Foreskin keratinocyte (primary cell): ENCODE measurements at places on chromosomes 12 and 14. TPM values are rescaled to one million over a fixed set of nuclear protein-coding genes. Genes with fewer than 3 reads are reported as not detected.

DNA sequence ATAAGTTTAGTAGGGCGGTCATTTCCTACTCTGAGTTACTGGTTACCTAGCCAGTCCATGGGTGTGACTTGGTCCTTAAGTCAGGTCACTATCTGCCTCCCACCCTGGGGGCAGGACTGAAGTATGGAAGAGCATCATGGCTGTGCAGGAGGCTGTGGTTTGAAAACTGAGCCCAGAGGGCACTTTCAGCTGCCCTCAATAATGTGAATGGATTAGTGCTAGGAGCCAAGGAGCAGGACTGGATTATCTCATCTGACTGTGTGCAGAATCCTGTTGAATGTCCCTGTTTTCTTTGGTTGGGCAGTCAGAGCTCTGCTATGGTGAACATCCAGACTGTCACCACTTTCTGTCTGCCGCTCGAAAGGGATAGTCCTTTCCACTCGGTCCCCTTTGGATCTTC, 1.6 kb downstream of the ATXN7L3B start:
- no peak for DNase-seq

- DNase-seq = peak; percentile 11
Observed at GRCh38 chr14:54278665-54279295, 118.0 kb upstream of the CDKN3 start.

The AQP5 gene
- polyA plus RNA-seq = not detected in 2 replicates

DNA sequence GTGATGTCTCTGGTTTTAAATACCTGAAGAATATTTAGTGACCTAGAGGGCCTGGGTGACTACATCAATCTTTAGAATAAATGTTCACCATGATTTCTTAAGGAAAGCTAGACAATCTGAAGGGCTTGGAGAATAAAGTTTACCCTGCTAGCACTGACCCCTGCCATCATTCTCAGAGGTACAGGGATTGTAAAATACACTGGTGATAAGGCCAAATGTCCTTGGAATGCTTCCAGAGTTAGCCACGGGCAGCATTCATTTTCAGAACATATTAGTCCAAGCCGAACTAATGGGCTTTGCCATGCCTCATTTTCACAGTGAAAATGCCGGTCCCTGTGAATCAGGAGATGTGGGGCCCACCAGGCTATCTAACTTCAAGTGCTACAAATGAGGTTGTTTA, 1381.7 kb upstream of the SEL1L start:
- DNase-seq = no peak

The SERPINA5 gene
- polyA plus RNA-seq = not detected in 2 replicates

The CLBA1 gene
- 6.1 and 6.8 TPM in 2 replicates for polyA plus RNA-seq

DNA sequence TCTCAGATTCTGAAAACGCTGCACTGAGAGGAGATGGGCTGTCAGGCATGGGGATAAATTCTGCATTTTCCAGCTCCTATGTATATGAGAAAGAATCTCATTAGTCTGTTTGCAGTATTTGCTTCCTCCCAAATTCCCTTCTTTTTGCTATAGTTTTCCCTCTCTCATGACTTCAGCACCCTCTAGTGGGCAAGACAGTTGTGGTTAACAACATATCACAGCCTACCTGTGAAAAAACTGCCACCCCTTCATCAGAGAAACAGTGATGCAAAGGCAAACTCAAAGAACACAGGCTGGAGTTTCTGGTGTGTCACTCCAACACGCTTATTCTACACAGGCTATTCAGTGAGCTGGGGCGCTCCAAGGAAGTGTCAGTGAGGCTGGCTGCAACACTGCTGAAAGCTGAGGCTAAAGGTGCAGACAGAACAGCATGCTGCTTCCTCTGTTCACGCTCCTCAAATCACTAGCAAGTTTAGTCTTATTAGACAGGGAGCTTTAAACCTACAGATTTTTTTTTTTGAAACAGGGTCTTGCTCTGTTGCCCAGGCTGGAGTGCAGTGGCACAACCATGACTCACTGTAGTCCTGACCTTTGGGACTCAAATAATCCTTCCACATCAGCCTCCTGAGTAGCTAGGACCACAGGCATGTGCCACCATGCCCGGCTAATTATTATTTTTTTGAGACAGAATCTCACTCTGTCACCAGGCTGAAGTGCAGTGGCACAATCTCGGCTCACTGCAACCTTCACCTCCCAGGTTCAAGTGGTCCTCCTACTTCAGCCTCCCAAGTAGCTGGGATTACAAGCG, 19.3 kb downstream of the ZC2HC1C start:
- DNase-seq = no peak

DNA sequence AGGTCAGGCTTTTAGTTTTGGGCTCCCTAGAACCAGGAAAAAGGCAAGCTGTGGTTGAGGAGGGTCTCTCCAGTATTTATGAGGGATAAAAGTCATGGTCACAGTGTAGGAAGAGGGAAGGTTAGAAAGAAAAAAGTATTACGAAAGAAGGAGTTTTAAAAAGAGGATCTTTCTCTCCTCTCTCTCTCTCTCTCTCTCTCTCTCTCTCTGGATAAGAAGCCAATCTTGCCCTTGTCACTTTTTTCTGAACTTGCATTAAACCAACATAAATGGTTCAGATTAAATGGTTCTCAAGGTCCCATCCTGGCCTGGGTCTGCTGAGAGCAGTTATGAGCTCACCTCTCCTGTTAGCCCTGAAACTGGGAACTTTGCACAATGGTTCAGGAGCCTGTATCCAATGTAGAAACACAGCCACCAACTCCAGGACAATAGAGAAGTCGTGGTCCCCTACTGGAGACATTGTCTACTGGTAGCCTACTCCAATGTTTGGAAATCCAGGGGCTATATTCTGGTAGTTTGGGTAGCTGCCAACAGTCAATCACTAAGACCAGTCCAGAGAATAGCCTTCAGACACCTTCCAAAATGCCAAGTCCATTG, 131.9 kb downstream of the DAD1 start:
- no peak for DNase-seq

DNA sequence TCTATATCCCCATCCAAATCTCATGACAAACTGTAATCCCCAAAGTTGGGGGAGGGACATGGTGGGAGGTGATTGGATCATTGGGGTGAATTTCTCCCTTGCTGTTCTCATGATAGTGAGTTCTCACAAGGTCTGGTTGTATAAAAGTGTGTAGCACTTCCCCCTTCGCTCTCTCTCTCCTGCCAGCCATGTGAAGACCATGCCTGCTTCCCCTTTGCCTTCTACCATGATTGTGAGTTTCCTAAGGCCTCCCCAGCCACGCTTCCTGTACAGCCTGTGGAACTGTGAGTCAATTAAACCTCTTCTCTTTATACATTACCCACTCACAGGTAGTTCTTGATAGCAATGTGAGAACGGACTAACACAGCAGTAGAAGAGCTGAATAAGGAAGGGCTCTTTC, 62.6 kb upstream of the VASH1 start:
- no peak for DNase-seq

The CCDC38 gene
- polyA plus RNA-seq = not detected in 2 replicates

GRCh38 chr12:118287728-118288127, 85.0 kb downstream of the TAOK3 start:
- DNase-seq = no peak

DNA sequence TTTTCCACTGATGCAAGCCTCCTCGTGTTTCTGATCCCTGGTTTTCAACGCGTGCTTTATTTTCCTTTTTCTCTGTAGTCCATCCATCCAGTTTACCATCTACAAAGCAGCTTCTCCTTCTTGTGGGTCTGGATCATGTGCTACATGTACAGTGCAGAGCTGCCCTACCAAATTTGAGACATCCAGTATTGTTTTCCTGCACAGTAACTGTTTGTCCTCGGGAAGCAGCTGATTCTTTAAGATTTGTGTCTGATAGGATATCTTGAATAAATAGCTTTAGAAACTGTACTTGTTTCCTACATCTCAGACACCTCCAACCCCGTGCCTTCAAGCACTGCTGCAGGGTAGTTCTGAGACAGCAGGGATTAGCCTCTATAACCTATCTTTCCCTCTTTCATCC, 368.1 kb upstream of the FAR2 start:
- no peak for DNase-seq

The CDH24 gene
- polyA plus RNA-seq = 7.6 and 10.3 TPM in 2 replicates

The TOMM20L gene
- not detected in 2 replicates for polyA plus RNA-seq

- no peak for DNase-seq
Observed at GRCh38 chr12:73321319-73321718, 1049.1 kb downstream of the TRHDE start.

DNA sequence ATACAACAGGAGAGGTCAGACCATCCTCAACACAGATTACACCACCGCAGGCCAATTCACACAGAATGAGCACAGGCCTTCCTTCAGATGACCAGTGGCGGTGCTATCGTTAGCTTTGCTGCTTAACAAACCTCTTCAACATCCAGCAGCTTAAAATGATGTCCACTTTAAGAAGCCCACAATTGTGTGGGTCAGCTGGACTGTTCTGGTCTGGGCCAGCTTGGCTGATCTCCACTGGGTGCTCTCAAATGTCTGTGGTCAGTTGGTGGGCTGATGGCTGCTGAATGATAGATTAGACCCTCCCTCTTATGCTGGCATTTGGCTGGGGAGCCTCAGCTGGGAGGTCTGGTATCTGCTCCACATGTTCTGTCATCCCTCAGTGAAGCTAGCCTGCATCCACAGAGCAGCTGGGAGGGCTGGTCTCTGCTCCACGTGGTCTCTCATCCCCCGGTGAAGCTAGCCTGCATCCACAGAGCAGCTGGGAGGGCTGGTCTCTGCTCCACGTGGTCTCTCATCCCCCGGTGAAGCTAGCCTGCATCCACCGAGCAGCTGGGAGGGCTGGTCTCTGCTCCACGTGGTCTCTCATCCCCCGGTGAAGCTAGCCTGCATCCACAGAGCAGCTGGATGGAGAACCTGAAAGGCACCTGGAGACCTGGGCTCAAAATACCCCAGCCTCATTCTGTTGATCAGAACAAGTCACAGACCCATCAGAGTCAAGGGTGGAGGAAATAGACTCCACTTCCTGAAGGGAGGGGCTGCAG, 203.6 kb upstream of the DIO3 start:
- DNase-seq = no peak

GRCh38 chr12:131565267-131566015, 145.4 kb upstream of the SFSWAP start:
- no peak for DNase-seq

DNA sequence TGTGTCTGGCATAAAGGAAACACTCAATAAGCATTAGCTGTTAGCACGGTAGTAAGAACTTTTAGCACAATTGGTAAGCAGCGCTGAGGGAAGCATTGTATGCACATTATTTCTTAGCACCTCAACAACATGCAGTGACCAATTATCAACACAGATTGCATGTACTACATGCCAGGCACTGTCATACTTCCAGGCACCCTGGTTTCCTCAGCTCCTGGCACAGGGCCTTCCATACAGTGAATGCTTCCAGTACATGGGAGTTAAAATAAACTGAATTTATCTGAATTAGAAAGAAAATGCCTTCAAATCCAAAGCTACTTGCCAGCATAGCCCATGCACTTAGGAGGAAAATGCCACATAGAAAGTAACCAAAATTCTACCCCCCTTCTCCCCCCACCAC, 59.4 kb downstream of the TUNAR start:
- no peak for DNase-seq

DNA sequence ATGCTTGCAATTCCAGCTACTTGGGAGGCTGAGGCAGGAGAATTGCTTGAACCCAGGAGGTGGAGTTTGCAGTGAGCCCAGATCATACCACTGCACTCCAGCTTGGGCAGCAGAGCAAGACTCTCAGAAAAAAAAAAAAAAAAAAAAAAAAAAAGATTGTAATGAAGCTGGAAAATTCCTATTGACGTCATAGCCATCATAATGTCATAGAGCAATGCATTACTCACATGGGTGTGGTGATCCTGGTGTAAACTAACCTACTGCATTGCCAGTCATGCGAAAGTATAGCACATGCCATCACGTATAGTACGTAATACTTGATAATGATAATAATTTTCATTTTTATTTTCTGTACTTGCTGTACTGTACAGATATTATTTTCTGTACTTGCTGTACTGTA, 42.7 kb upstream of the NID2 start:
- peak; percentile 16 for DNase-seq

GRCh38 chr14:103009559-103009958, 47.8 kb downstream of the CDC42BPB start:
- no peak for DNase-seq

DNA sequence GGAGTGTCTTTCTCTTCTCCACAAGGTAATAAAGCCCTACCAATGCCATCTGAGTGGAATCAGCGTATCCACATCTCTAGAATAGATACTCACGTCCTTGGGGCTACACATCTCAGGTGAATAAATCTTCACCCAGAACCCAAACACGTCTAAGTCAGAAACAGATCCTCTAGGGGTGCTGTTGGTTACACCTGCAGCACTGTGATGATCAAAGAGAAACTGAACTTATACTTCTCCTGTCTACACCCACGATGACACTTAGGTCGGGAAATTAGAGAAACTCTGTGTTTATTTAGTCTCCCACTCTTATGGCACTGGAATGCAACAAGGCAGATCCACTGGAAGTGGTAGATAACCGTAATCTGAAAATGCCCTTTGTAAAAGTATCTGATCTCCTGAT, 46.2 kb downstream of the WIF1 start:
- DNase-seq = no peak

GRCh38 chr12:76124456-76124855, 40.0 kb upstream of the NAP1L1 start:
- DNase-seq = no peak

The C1QL4 gene
- 0.29 and 0.48 TPM in 2 replicates for polyA plus RNA-seq

The RNU4-1 gene
- polyA plus RNA-seq = not detected in 2 replicates

The ST8SIA1 gene
- polyA plus RNA-seq = 0.37 and 0.58 TPM in 2 replicates

The SERPINA6 gene
- not detected in 2 replicates for polyA plus RNA-seq

- DNase-seq = peak; percentile 22
Observed at GRCh38 chr14:53929871-53930715, 26.5 kb downstream of the BMP4 start.

DNA sequence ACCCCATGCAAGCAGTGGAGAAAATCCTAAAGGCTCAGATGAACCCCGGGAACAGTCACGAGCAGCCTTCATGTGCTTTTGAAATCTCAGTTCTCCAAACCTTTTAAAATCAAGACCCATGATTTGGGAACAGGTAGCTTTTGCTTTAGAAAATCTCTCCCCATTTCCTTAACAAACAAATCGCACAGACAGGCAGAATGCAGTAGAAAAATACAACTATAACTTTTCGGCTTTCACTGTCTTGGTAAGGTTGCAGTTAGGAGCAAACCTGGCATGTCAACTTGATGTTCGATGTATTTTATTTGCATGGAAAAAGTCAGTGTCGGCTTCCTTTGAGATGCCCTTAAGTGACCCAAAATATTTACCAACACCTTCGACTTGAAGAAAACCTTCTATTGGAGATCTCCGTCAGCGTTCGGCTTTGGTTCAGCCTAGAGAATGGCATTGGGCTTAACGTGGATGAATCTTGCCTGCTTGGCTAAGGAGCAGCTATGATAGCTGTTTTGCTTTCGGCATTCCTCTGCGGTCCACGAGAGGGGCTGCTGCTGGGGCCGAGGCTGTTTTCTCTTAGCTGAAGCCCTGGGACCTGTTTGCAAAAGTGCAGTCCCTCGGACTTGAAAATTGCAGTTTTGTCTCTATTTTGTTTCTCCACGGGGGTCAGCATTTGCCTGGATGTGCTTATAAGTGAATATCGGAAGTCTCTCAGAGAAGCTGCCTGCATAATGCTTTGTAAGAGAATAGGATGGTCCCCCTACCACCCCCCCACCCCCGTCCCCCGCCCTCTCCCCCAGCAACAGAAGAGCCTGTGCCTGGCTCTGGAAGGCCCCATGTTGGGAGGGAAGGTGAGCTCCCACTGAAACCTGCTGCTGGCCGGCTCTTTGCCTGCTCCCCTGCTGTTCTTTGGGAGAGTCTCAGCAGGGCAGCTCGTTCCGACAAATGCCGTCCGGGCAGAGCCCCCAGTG, 122.8 kb downstream of the AACS start:
- peak; percentile 21 for DNase-seq

GRCh38 chr14:101276309-101277091, 284.8 kb upstream of the DIO3 start:
- DNase-seq = no peak

GRCh38 chr12:111099186-111099585, 178.8 kb upstream of the MYL2 start:
- no peak for DNase-seq

The CCDC197 gene
- not detected in 2 replicates for polyA plus RNA-seq
